ENCODE measurements at places on chromosomes 4 and X.

DNA sequence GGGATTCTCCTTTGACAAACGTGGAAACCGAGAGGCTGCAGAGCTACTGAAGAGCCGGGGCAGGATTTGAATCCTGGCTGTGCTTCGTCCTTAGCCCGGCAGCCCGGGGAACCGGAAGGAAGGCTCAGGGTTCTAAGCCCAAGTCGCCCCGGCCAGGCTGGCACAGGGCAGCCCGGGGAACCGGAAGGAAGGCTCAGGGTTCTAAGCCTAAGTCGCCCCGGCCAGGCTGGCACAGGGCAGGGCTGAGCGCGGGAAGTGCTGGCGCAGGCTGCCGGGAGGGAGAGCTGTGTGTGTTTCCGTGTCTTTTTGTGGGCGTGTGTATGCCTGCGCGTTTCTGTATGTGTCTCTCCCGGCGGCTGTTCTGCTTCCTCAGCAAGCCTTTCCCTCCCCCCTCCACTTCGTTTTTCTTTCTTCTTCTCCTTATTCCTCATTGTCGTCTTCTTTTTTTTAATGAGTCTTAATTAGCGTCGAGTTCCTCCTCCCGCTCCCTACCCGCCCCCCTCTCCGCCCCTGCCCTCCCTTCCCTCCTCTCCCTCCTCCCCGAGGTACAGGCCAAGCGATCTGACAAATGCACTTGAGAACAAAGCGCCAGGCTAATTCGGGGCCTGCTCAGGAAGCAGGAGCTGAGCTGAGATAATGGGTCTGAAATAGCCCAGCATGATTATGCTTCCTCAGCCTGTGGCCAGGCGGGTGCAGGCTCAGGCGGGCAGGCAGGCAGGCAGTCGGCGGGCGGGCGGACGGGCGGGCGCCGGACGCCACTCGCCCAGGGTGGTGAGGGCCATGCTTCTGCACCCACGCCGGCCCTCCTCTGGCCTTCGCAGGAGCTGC, 65.9 kb downstream of the EFNB1 start:
- no peak for DNase-seq

- no peak for DNase-seq
Observed at GRCh38 chr4:139299536-139299935, 1.8 kb upstream of the NAA15 start.

GRCh38 chr4:34271479-34272355, 1972.6 kb downstream of the ARAP2 start:
- no peak for DNase-seq

- no peak for DNase-seq
Observed at GRCh38 chr4:95431678-95432077, 117.1 kb downstream of the UNC5C start.

- no peak for DNase-seq
Observed at GRCh38 chr4:146022541-146022940, 83.9 kb upstream of the ZNF827 start.

- DNase-seq, result no peak
Observed at GRCh38 chr4:48498895-48499294, 8.8 kb downstream of the ZAR1 start.

DNA sequence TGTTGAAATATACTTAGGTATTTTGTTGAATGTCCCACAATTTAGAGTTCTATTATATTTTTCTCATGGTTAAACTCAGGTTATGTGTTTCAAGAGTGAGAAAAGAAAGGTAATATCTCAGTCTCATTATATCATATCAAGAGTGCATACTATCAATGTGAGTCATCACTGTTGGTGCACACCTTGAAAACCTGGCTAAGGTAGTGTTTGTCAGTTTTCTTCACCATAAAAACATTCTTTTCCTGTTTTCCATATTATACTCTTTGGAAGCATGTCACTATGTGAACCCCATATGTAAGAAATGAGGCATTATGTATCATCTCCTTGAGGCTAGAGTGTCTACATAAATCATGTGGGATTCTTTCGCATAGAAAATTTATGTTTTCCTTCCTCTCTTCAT, 307.6 kb upstream of the CTSO start:
- no peak for DNase-seq

DNA sequence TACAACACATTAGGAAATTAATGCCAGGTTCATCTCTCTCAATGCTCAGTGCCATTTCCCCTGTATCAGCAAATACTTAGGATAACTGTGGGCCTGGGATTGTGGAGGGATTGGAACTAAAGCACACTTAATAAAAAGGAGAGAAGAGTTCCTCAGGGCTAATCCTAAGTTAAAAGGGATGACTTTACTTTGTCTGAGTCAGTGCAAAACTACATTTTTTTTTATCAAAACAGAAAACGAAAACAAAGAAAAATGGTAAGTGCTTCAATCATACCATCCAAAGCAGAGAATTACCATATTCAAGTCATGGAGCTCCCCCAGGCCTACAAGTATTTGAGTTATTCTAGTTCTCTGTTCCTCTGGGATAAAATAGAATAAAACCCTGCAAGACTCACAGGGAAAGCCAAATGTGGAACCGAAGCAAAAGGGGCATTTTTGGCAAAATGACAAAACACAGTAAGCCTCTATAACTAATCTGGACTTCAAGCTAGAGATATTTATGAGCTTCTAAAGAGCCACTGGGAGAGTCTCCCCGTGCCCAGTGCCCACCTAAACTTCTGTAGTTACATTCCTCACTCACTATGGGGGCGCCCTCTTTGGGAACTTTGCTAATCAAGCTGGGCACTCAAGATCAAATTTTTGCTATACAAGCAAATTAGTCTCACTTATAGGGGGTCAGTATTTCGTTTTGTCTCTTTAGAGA, 53.4 kb downstream of the PALLD start:
- no peak for DNase-seq

- DNase-seq, result no peak
Observed at GRCh38 chr4:156779774-156780173, 191.8 kb downstream of the PDGFC start.

- DNase-seq, result no peak
Observed at GRCh38 chr4:176645246-176645960, 147.3 kb downstream of the VEGFC start.

DNA sequence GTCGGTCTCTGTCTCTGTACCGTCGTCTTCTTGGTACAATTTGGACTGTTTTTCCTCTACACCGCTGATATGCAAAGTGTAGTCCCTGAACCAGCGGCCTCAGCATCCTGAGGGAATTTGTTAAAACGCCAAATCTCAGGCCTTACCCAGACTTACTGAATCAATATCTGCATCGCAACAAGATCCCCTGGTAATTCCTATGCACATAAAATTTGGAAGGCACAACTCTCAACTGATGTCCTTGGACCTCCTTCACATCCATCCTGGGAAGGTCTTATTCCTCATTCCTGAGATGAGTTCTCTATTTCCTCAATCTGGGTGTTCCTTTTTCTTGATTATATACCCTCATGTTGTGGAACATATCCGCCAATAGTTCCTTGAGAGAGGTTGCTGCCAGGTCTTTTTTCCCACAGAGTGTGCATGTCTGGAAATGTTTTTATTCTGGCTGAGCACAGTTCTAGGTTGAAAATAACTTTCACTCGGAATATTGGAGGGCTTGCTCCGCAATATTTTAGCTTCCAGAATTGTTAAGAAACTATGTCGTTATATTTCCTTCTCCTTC, 738 bp upstream of the HPF1 start:
- no peak for DNase-seq

GRCh38 chrX:3599802-3600430, 113.5 kb downstream of the PRKX start:
- no peak for DNase-seq

DNA sequence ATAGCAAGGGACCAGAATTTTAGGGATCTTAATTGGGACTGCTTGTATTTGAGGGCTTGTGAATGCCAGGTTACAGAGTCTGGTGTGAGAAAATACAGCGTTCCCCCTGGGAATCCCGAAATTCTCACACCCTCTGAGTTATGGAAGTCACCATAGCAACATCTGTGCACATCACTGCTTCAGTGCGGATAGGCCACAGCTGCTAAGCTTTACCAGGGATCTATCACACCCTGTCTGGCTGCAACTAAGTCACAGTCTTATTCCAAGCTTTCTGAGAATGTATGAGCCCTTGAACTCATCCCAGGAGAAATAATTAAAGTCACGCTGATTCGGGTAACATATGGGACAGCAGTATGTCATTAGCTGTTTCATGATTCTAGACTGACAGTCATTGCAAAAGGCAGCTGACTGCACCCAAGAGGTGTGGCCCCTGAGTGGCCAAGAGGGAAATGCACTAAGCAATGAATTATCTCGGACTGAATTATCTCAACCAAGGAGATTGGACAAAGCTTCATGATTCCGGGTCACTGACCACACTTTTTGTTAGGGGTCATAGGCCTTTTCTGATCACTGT, 46.7 kb upstream of the BTC start:
- DNase-seq, result no peak

DNA sequence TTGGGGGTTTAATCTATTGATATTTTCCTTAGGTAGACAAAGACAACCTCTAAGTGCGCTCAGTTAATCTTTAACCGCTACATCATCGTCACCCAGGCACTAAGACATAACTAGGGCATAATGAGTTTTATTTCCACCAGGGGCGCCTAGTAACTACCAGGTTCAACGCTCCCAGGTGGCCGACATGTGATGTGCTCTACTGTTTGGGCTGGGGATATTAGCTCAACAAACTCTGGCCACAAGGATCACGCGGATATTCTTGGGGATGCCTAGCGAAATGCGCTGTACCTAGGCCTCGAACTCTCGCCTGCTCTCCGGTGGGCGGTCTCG, 915 bp upstream of the RAB33B start:
- no peak for DNase-seq

DNA sequence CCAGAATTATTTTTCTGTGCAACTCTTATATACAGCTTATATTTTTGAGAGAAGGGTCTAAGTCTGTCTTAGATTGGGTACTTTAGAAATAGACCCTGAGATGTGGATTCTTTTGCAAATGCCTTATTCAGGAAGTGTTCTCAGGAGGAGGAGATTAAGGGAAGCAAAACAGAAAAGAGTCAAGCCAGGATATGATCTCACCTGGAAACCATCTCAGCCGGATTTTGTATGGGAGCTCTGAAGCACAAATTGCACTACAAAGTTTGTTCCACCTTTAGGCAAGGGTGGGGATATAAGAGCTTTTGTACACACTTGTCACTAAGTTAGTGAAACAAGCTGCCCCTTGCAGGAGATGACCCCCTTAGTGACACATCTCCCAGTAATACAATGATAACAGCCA, 121.2 kb upstream of the GRPR start:
- DNase-seq, result no peak

GRCh38 chr4:153950100-153950979, 161.5 kb upstream of the SFRP2 start:
- DNase-seq, result no peak

GRCh38 chr4:27020203-27020602, 159.6 kb downstream of the STIM2 start:
- no peak for DNase-seq

All from stimulated activated CD8-positive, alpha-beta memory T cell treated with anti-CD3 and anti-CD28 coated beads, Interleukin-12 subunit alpha, Interleukin-12 subunit beta, amount 100 ng/mL, for 4 hours (primary cell).